H7 (cell line): ENCODE measurements at places on chromosomes 4 and X.

DNA sequence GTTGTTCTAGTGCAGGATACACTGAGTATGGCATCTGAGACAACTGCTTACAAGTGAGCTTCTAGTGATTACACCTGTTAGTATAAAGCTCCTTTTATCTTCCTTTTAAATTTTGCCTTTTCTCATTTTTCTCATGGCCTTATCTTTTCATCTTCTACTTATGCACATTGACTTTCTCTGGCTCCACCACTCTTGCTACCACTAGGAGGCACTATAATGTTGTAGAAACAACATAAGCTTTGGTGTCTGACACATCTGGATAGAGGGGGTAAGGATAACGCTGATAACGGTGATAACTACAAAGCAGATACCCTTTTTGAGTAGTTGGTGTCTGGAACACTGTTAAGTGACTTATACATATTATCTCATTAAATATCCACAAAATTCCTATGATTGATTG lies 187.4 kb upstream of the TEX13C start:
- DNase-seq, result peak; percentile 40

- no peak for DNase-seq
Observed at GRCh38 chr4:95360256-95360903, 188.4 kb downstream of the UNC5C start.

DNA sequence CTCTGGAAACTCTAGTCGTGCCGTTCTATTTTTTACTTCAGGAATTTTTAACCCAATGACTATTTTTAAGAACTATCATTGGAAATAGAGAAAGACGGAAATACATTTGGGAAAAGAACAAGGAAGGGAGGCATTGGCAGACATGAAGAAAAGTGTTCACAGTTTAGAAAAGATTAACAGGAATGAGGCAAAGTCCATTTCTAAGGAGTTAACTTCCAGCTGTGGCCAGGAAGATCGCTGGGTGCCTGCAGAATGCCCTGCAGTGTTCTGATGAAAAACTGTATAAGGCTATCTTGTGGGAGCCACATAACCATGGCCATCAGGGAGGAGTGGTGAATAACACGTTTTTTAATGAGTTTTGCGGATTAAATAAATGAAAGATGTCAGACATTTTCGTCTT lies 150.6 kb upstream of the VCX3A start:
- DNase-seq, result no peak

DNA sequence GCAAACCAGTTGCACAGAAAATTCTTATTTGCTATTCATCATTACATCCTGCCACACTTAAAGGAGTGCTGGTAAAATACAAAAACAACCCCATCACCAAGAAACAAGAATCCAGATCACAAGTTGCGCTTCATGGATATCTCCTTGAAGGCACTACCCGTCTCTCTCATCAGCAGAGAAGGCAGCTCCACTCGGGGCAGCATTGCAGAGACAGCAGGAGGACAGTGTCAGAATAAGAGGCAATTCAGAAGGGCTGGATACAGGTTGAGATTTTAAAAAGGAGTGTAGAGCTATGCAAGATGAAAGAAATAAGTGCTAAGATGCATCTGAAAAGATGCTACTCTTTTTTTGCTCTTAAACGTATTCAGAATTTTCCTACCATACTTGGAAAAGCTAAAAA lies 71.4 kb downstream of the LDB2 start:
- DNase-seq, result no peak

- no peak for DNase-seq
Observed at GRCh38 chr4:154691229-154691628, 52.6 kb upstream of the LRAT start.

- no peak for DNase-seq
Observed at GRCh38 chrX:132257116-132257515, 37.9 kb upstream of the RAP2C start.

GRCh38 chr4:111610681-111611080 lies 534.6 kb upstream of the FAM241A start:
- DNase-seq, result no peak

- DNase-seq, result no peak
Observed at GRCh38 chr4:178481564-178481963, 1039.3 kb upstream of the AGA start.

- DNase-seq, result no peak
Observed at GRCh38 chr4:41512136-41512535, 25.8 kb upstream of the LIMCH1 start.

GRCh38 chr4:155784637-155785036 lies 25.8 kb downstream of the GUCY1B1 start:
- DNase-seq, result no peak

DNA sequence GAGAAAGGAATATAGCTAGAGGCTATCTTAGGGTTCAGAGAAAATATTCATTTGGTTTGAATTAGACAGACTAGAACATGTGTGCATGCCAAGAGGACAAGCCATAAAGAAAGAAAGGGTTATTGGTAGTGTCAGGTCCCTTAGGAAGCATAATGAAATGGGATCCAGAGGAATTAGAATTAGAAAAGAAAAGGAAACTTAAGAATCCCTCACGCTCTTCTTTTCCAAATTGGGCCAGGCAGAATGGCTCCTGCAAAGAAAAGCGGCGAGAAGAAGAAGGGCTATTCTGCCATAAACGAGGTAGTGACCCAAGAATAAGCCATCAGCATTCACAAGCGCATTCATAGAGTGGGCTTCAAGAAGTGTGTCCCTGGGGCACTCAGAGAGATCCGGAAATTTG lies 4.9 kb upstream of the ABCG2 start:
- no peak for DNase-seq

GRCh38 chrX:29241809-29242208 lies 654.6 kb downstream of the IL1RAPL1 start:
- DNase-seq, result no peak

GRCh38 chr4:145293658-145294057 lies 113.3 kb upstream of the OTUD4 start:
- no peak for DNase-seq

- peak; percentile 65 for DNase-seq
Observed at GRCh38 chr4:3442460-3442958, 741 bp downstream of the HGFAC start.

DNA sequence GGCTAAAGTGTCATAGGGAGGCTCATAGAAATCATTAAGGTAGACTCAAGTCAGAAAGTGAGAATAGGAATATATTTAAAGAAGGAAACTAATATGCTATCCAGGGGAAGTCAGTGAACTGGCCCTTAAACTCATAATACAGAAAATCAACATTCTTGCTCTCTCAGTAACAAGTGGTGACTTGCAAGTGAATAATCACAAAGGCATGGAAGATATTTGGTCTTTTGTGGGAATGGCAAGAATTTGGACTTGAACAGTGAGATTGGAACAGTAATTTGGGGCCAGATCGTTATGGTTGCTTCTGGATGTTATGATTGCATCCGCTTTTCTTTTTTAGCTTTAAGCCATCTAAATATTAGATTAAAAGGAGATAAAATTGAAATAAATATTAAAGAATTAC lies 103.8 kb downstream of the TBC1D19 start:
- no peak for DNase-seq

GRCh38 chr4:3368841-3369760 lies 72.7 kb upstream of the HGFAC start:
- DNase-seq, result peak; percentile 71

DNA sequence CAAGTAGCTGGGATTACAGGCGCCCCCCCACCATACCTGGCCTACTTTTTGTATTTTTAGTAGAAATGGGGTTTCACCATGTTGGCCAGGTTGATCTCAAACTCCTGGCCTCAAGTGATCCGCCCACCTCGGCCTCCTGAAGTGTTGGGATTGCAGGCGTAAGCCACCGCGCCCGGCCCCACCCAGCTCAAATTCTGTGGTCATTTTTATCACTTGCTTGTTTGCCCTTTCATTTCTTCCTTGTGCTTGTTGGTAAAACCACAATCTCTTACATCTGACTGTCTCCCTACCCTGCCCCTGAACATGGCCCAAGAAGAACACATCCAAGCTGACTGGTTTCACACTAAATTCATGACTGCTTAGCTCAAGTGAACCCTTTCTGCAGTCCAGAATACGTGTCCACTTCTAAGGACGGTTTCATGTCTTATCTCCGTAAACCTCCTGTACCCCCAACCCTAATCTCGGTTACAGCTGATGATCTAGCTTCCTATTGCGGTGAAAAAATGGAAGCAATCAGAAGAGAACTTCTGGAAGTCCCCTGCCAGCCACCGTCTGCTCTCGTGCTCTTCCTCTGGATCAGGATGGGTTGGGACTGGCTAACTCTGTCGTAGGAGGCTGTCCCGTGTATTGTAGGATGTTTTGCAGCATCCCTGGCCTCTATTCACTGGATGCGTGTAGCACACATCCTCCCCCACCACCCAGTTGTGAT lies 5.4 kb upstream of the RS1 start:
- no peak for DNase-seq

GRCh38 chr4:71070015-71070414 lies 76.6 kb downstream of the DCK start:
- DNase-seq, result no peak

GRCh38 chrX:22664826-22665225 lies 334.9 kb upstream of the DDX53 start:
- no peak for DNase-seq

DNA sequence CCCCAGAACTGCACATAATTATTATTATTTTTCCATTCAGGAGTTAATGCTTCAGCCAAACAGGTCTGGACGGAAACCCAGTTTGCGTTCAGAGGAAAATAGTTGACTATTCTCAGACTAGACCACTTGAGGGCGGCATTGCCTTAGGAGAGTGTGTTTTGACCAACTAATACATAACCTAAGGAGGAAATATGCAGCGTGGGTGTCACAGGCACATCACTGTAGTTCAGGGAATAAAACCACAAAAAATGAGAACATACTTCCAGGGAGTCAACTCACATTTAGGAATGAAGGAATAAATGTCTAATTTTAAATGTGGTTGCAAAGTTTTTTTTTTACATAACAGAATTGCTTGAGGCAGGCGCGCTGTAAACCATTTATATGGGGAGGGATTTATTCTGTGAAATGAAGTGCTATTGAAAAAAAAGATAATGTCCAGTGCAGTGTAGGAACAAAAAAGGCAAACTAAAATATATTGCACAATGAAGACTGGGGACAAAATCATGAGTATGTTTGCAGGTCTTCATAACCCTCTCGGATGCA lies 93.3 kb downstream of the SYNPO2 start:
- peak; percentile 69 for DNase-seq

DNA sequence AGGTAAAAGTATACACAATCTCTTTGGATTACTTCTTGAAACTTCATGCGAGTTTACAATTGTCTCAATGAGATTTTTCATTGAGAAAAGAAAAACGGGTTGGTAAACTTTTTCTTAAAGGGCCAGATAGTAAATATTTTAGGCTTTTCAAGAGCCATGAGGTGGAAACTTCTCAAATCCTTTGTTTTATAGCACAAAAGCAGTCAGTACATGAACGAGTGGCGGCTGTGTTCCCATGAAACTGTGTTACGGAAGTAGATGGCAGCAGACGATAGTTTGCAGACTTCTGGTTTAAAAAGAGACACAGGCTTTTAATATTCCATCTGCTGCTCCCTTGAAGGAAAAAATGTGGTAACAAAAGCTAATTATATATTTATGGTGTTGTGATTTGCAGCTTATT lies 332.0 kb downstream of the TENM3 start:
- no peak for DNase-seq

GRCh38 chr4:153204247-153204671 lies at the start of gene TRIM2:
TRIM2 (plus strand) TSS chr4:153204443; CDS start chr4:153204531, 88 bp downstream.
- DNase-seq, result peak; percentile 63

- DNase-seq, result no peak
Observed at GRCh38 chrX:136892412-136892811, 11.9 kb upstream of the RBMX start.

DNA sequence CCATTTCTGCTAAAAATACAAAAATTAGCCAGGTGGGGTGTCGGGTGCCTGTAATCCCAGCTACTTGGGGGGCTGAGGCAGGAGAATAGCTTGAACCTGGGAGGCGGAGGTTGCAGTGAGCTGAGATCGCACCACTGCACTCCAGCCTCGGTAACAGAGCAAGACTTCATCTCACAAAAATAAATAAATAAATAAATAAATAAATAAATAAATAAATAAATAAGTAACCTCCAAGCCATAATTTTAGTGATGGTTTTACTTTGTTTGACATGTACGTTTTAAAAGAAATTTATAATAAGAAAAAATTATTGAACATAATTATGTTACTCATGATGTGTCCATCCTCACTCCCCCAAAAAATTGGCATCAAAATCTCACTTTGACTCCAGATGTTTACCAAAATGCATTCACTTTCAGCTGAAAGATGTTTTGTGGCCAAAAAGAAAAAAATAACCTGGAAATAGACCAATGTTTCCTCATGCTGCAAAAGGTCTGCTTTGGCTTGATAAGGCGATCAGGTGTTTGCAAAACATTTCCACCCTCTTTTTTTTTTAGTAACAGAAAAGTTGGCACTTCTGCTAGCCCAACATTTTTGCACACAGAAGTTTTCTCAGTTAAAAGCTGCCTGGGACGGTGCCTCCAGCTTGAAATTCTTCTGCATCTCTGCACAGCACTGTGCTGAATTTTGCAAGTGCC lies 42.2 kb upstream of the DHRSX start:
- no peak for DNase-seq

GRCh38 chr4:103075894-103076746 lies 441 bp downstream of the SLC9B2 start:
- DNase-seq, result peak; percentile 75

DNA sequence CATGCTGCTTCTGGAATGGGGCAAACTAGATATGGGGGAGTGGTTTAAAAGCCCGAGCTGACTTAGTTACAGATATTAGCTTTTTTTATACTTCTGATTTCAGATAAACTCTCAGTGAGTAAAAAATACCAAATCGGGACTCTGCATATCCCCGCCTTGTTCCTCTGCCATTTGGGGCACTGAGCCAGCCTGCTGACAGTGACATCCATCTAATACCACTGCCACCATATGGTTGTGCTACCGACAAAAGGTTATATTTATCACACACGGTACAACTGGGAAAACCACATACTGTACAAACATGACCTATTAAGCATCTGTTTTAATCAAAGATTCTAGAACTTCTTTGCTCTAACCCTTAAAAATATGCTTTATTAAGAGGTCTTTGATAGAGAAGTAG lies 78.7 kb downstream of the GALNT7 start:
- no peak for DNase-seq

DNA sequence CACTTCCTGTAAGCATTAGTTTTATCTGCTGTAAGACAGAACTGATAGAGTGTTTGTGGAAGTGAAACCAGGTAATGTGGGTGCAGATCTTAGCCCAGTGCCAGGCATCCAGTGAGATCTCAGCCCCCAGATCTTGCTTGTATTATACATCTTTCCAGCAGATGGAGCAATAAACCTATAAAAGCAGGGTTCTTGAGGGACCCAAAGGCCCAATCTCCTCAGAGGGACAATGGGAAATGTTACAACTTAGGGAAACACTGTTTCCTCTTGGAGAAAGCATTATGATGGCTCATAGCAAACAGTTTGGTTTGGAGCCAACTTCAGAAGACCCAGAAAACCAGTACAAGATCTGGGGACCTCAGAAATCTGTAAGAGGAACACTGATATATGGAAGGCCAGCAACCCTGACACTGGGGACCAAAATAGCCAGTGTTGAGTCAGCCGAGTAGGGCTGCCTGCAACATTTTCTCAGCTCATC lies 206.3 kb downstream of the SLC7A11 start:
- peak; percentile 43 for DNase-seq
